ENCODE measurements at places on chromosomes 3 and 15. TPM values are rescaled to one million over a fixed set of nuclear protein-coding genes. Genes with fewer than 3 reads are reported as not detected.
A peak's percentile ranks its signal among the peaks of the same experiment; 100 is the strongest.

DISP2 gene
- polyA plus RNA-seq: 0.43 TPM

NRROS gene
- 0.08 TPM for polyA plus RNA-seq

DNA sequence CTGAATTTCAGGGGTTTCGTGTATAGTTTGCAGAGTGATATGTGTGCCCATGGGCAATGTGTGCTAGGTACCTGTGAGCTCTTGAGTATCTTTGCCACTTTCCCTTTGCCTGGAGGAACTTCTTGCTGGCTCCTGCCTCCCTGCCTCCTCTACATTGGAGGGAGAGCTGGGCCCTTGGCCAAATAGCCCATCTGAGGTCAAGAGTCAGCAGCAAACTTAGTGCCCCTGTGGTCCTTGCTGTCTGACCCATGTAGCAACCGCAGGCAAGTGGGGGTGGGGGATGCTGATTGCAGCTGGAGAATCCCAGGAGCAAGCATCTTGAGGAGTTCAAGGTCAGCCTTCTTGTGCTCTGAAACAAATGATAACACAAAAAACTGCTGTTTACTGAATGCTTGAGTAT, 5.4 kb upstream of the TBC1D21 start:
- DNase-seq: no peak

- peak; percentile 79 for DNase-seq
Observed at GRCh38 chr15:69573815-69574475, 121.3 kb downstream of the RPLP1 start.

- no peak for DNase-seq
Observed at GRCh38 chr15:88696254-88696653, 57.4 kb downstream of the ISG20 start.
